Stimulated activated CD4-positive, alpha-beta T cell treated with anti-CD3 and anti-CD28 coated beads, TNF-alpha, amount 100 ng/mL, for 48 hours (primary cell): ENCODE measurements at places on chromosomes 3 and 15.

GRCh38 chr15:41779662-41780157, 5.4 kb downstream of the MAPKBP1 start:
- no peak for DNase-seq

- DNase-seq = no peak
These were observed 6.3 kb upstream of the SMAD3 start for GRCh38 chr15:67059127-67059553.

- DNase-seq = no peak
These were observed 13.4 kb downstream of the SEMA7A start for GRCh38 chr15:74420193-74420905.

- DNase-seq = no peak
These were observed 167.6 kb downstream of the PLCL2 start for GRCh38 chr3:17052363-17052762.

GRCh38 chr3:171172070-171172469, 145.6 kb upstream of the SLC2A2 start:
- DNase-seq = no peak
